ENCODE measurements at places on chromosomes 4 and X. TPM values are rescaled to one million over a fixed set of nuclear protein-coding genes. Genes with fewer than 3 reads are reported as not detected.

RIPPLY1 gene
- not detected for total RNA-seq

SHROOM4 gene
- not detected for total RNA-seq

FAM9B gene
- total RNA-seq = not detected

FHDC1 gene
- 0.34 TPM for total RNA-seq

WNK3 gene
- total RNA-seq = 0.01 TPM

FGB gene
- 13.0 TPM for total RNA-seq
